ENCODE measurements at places on chromosomes 12 and 14.

DNA sequence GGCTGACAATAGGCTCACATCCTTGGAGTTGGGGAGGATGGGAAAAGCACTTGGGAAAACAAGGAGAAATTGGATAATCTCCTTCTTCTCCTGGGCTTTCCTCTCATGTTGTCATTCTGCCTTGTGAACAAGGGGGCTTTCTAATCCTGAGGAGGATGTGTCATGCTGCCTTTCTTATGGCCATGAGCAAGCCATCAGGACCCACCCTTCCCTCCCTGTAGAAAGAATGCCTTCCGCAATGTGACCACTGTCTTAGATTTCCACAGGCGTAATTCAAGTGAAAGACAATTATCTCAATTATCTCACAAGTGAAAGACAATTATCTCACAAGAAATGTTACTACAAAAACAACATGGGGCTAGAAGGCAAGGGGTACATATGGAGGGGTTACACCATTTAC, 3.0 kb upstream of the OR6S1 start:
- DNase-seq = peak; percentile 37

DNA sequence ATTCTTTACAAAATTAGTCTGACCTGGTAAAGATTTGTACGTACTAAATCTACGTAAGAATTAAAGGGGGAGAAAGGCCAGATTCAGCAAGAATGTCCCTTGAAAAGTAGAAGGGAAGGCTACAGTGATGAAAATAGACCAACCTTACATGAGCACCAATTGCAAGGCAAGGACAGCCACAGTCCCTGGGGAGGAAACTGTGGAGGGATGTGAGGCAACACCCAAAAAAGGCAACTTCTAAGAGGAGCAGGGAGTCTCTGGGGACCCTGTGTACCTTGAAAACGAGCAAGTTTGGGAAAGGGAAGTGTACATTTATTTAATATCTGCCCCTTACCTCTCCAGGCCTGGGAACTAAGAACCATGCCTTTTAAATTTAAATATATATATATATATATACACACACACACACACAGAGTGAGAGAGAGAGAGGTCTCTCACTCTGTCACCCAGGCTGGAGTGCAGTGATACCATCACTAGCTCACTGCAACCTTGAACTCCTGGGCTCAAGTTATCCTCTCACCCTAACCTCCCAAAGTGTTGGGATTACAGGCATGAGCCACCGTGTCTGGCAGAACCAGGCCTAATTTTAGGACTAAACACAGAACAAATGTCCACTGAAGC, 56.4 kb downstream of the TMCC3 start:
- no peak for DNase-seq

DNA sequence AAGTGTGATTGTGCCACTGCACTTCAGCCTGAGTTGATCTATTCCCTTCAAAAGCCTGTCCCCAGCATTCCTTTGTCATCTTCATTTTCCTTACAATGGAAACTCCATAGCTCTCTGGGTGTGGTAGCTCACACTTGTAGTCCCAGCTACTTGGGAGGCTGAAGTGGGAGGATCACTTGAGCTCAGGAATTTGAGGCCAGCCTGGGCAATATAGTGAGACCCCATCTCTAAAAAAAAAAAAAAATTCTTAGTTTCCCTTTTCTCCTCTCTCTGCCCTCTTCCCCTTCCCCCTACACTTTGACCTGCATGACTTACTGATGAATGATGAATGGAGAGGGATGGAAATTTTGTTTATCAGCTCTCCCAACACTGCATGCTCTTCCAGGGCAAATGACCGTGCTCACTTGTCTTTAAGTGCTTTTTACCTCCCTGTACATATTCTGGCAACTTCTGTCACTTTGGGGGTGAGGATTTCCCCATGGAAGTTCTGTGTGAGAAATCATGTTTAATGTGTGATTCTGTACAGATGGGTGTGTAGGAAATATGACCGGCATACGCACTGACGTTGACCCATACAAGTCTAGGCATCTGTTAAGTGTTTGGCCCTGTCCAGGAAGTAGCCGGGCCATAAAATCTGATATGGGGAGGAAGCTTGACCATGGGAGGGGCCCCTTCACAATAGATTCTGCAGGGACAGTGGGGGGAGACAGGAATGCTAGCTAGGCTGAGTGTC, 65.4 kb downstream of the ZFP36L1 start:
- no peak for DNase-seq

DNA sequence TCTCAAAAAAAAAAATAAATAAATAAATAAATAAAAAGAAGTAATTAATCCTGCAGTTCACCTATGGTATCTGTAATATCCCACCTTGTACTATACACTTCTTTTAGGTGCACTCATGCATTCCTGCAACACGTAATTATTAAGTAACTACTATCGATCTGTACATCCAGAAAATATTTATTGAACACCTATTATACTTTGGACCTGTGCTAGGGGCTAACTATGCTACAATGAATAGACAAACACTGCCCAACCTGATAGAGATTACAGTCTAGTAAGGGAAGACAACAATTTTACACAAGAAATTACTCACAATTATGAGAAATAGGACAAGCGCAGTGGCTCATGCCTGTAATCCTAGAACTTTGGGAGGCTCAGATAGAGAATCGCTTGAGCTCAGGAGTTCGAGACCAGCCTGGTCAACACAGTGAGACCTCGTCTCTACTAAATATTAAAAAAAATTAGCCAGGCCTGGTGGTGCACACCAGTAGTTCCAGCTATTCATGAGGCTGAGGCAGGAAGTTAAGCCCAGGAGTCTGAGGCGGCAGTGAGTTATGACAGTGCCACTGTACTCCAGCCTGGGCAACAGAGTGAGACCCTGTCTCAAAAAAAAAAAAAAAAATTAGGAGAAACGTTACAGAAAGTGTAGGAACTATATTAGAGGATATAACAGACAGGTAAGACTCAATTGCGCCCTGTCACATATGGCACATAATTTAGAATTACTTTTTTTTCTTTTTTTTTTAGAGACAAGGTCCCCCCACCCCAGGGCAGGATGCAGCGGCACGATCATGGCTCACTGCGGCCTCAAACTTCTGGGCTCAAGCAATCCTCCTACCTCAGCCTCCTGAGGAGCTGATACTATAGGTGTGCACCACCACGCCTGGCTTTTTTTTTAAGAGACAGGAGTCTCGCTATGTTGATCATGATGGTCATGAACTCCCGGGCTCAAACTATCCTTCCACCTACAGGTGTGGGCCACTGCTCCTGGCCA, 1.2 kb downstream of the NRDE2 start:
- no peak for DNase-seq

DNA sequence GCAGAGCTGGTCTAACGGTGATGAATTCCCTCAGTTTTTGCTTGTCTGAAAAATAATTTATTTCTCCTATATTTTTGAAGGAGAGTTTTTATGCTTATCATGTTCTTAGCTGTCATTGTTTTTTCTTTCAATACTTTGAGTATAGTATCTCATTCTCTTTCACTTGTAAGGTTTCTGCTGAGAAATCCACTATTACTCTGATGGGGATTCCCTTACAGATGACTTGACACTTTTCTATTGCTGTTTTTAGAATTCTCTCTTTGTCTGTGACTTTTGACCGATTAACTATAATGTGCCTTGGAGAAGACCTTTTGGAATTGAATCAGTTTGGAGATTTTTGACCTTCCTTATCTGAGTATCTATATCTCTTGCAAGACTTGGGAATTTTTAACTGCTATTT, 139.6 kb downstream of the PRKD1 start:
- no peak for DNase-seq

DNA sequence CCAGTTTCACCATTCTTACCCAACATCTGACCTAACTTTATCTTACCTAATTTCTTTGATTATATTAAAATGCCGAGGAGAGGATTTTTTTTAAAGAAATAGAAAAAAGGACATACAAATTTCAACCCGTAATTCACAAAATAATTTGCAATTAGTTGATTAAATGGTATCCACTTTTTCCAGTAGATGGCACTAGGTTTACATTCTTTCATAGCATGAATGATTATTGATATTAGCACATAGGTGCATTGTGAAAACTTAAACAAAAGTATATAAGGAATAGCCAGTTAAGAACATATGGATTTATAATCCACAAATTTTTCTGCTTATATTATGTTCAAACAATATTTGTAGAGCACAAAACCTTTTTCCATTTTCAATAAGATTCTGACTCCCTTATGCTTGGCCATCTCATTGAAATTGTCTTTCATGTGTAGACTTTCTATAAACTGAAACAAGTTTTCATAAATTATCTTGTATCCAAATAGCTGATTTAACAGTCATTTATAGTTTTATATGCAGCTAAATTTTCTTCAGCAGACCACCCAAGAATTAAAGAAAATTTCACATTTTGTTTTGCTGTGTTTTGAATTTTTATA, 35.3 kb downstream of the MSRB3 start:
- no peak for DNase-seq

- peak; percentile 80 for DNase-seq
These were observed 2.6 kb downstream of the SIX4 start for GRCh38 chr14:60721326-60722106.

GRCh38 chr12:88638388-88638787, 58.1 kb upstream of the KITLG start:
- no peak for DNase-seq

DNA sequence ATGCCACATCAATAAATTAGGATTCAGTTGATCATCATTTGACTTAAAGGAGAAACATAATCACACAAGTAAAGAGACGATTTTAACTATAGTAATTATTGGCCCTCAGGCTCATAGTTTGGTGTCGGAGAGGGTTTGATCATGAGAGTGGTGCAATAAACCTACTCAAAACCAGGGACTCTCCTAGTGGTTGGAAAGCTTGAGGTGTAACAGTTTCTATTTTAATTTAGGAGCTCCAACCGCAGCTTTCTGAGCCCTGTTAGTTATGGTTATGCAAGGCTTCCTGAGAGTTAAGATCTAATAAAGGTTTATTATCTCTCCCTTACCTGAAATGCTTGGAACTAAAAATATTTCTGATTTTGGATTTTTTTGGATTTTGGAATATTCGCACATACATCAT, 36.4 kb downstream of the TMTC2 start:
- DNase-seq = no peak

DNA sequence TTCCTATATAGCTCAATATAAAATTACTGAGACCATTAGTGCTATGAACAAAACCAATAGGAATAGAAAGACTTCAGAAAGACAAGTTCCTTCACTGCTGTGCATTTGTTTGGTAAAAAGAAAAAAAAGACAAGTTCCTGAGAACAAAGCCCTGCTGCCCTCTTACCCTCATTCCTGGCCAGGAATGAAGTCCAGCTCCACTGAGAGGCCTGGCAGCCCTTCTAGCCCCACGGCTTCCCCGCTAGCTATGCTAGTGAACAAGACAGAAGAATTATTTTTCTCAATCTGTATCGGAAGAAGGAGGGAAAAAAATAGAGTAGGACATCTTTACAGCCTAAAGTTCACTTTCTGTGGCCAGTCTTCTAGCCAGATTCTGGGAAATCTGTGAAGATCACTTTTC, 1.6 kb downstream of the MFAP5 start:
- no peak for DNase-seq

DNA sequence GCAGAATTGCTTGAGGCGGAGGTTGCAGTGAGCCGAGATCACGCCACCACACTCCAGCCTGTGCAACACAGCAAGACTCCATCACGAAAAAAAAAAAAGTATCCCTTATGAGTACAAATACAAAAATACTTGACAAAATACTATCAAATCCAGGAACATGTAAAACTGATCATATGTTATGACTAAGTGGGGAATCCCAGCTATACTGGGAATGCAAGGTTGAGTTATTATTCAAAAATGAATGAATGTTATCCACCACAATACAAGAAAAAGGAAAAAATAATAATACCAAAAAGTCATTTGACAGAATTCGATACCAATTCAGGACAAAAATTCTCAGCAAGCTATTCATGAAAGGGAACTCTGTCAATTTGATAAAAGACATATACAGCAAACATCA, 32.6 kb downstream of the MOK start:
- no peak for DNase-seq

DNA sequence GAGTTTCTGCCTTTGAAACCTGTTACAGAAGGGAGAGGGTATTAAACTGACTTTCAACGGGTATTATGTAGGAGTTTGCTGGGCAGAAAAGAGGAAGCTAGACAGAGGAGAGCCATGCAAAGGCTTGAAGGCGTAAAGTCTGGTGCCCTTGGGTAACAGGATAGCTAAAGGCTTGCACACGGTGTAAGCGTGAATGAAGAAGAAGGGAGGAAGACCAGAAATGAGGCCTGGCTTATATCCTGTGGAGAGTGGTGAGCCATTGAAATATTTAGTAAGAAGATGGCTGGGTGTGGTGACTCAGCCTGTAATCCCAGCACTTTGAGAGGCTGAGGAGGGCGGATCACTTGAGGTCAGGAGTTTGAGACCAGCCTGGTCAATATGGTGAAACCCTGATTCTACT, 22.6 kb downstream of the SUDS3 start:
- no peak for DNase-seq

DNA sequence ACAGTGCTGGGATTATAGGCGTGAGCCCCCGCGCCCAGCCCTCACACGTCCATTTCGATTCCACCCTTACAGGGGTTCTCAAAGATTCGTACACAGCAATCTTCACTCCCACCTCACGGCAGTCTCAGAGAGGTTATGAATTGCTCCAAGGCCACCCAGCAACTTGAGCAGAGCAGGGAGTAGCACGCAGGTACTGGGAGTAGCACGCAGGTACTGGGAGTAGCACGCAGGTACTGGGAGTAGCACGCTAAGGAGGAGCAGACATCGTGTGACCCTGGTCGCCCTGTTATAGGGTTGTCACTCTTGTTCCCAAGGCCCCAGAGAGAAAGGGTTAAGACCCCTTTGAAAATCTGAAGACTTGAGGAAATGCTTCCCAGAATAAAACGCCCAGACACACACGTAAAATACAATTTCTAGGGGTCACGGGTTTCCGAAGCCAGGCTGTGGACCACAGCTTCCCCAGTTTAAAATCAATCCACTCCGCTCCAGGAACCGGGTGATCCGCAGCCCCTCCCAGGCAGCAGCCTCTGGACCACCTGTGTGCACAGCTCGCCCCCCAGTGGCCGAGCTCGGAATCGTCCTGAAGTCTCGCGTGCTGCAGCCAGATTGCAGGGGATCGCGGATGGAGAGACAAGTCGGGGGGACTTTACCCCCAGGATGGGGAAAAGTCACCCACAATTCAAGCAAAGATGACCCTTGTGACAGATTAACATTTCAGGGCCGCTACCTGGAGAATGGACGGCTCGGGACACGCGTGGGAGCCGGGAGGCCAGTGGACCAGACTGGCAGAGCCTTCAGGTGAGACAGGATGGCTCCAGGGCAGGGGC, 92.0 kb downstream of the SCARB1 start:
- peak; percentile 89 for DNase-seq

- DNase-seq = no peak
These were observed 212.5 kb downstream of the CRADD start for GRCh38 chr12:93889516-93890212.

GRCh38 chr14:61536661-61537562, 158.4 kb upstream of the HIF1A start:
- no peak for DNase-seq

Measured in ELF-1 (cell line).